AML-193 (cell line): ENCODE measurements at places on chromosomes 12 and 14.

- DNase-seq, result no peak
Observed at GRCh38 chr14:85762526-85762925, 232.6 kb downstream of the FLRT2 start.

DNA sequence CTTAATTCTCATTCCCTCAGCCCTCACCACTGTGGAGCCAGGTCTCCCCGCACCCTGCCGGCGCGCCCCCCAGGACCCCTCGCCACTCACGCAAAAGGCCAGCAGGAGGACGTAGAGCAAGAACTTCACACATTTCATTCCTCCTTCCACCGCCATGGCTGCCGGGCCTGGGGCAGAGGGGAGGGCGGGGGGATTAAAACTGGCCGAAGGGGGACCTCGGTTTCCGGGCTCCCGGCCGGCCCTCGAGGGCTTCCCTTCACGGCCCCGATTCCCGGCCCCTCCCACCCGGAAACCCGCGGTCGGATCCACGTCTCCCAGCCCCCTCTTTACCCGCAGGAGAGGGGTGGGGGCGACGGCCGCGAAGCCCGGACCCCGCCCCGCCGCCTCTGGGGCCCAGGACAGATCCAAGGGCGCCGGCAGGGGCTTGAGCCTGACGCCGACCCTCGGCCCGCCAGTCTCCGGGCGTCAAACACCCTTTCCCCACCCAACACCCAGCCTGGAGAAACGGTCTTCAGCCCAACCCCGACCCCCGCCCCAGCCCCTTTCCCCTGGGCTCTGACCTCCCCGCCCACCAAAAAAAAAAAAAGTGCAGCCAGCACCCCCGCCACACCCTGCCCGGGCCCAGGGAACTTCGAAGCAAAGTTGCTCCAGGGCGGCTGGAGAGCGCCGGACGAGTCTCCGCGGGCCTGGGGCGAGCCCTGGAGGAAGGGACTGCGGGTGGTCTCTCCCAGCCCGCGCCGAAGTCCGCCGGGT is 447 bp downstream of the CD63 start:
- no peak for DNase-seq

- no peak for DNase-seq
Observed at GRCh38 chr14:71061458-71061857, 154.2 kb downstream of the PCNX1 start.

GRCh38 chr12:82730953-82731459 is 44.3 kb downstream of the TMTC2 start:
- no peak for DNase-seq

GRCh38 chr12:93514853-93515252 is 47.5 kb downstream of the MRPL42 start:
- DNase-seq, result no peak

DNA sequence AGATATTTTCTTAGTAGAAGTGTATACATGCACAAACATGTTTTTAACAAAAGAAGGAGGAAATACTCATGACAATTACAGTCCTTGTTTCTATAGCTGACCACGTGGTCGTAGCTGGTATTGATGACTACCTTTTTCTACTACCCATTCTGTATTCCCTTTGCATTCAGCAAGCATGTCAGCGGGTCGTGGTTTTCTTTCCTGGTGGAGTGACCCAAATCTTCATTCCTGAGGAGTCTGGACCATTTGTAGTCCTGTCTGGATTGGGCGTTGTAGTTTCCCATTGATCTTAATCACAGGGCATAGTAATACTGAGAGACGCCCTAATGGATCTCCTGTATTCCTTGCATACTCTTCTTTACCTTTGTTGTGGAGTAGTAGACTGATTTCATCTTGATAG is 472.1 kb upstream of the RGS6 start:
- DNase-seq, result no peak

GRCh38 chr14:103380719-103381377 is 4.4 kb upstream of the MARK3 start:
- peak; percentile 90 for DNase-seq

DNA sequence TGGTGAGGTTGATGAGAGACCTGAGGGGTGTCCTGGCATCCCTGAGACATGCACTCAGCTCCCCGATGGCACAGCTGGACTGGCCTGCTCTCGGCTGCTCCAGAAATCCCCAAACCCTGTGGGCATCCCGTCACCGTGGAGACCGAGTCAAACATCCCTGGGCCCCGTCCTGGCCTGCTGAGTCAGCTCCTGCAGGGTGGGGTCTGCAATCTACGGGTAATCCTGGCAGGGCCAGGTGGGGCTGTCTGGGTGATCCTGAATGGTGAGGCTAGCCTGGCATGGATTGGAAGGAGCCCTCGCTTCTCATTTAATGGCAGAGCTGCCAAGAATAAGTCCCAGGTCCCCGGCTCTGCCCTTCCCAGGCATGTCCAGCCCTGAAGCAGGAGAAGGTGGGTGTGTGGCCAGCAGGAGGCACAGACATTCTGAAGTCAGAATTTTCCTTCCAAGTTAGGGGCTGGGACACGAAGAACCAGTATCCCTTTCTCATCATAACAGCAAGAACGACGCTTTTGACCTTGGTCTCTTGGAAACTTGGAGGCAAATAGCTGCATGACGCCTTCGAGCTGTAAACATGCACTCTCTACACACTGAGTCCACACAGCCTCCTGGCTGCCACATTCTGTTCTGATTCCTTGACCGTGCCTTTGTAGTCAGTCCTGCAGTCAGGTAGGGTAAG is 17.7 kb upstream of the SERPINA4 start:
- no peak for DNase-seq

DNA sequence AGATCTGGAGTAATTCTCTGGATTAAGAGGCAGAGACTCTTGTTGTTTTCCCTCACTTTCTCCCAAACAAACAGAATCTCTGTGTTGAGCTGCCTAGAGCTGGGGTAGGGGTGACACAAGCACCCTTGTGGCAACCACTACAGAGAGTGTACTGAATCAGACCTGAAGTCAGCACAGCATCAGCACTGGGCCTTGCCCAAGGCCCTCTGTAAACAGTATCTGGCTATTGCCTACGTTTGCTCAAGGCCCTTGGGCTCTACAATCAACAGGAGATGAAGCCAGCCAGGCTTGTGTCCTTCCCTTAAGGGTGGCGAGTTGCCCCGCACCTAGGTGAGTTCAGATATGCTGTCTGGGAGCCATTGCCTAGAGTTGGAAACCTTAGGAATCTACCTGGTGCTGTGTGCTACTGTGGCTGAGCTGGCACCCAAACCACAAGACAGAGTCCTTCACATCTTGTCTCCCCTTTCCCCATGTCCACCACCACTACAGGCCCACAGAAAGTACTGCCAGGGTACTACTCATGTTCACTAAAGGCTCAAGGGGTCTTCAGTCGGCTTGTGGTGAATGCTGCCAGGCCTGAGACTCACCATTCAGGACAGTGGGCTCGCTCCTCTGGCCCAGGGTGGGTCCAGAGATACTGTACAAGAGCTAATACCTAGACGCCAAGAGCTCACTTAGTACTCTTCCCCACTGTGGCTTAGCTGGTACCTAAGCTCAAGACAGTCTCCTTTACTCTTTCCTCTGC is 206.8 kb downstream of the SYNE2 start:
- DNase-seq, result no peak

DNA sequence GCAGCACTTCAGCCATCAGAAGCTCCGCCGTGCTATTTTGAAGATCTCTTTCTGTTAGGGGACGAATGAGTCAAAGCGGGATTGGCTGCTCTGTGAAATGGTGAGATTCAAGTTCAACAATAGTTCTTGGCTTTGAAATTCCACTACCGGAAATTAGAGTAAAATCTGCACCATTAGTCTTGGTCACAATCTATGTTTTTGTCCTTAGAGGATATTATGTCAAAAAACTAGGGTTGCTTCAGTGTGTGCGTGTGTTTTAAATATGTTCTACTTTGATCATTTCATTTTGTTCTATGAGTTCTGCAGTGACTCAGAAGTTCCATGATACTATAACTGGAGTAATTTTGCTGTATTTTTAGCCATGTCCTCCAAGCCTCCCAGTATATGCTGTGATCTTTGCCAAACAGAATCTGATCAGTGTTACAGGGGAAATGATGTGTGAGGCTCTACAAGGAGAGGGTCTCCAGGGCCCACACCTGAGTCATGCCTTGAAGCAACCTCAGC is 22.6 kb downstream of the GPHB5 start:
- no peak for DNase-seq

DNA sequence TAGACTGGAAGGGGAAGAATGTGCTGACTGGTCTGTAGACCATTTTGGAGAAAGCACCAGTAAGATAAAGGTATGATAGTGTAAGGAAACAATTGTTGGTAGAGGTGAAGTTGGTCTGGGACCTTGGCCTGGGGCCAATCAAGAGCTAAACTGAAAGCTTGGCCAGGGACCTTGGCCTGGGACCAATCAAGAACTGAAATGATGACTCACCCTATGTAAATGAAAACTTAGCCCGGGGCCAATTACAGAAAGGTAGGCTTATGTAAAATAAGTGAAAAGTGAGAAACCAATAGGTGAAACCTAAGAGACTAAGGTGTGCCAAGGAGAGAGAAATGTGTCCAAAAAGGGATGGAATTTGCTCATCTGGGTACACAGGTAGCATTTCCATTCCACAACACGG is 776.0 kb downstream of the C12orf50 start:
- DNase-seq, result no peak

- no peak for DNase-seq
Observed at GRCh38 chr12:53613821-53614220, 12.4 kb downstream of the ATF7 start.

DNA sequence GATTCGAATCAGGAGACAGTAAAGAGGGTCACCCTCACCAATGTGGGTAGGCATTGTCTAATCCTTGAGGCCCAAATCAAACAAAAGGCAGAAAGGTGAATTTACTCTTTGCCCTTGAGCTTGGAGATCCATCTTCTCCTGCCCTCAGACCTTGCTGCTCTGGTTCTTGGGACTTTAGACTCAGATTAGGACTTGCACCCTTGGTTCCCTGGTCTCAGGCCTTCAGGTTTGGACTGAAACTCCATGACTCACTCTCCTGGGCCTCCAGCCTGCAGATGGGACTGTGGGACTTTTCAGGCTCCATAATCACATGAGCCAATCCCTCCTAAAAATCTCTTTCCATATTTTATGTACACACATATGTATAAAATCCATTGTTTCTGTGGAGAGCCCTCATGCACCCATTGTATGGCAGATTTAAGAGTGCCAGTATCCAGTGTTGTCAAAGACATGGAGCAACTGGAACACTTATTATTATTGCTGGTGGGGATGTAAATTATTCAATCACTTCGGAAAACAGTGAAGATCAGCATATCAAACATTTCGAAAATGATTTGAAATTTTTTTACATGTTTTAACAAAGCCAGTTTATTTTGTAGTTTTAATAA is 48.7 kb downstream of the EID3 start:
- DNase-seq, result no peak

GRCh38 chr14:101406921-101407320 is 154.4 kb upstream of the DIO3 start:
- DNase-seq, result no peak

- DNase-seq, result no peak
Observed at GRCh38 chr12:85690146-85690545, 146.1 kb downstream of the RASSF9 start.

DNA sequence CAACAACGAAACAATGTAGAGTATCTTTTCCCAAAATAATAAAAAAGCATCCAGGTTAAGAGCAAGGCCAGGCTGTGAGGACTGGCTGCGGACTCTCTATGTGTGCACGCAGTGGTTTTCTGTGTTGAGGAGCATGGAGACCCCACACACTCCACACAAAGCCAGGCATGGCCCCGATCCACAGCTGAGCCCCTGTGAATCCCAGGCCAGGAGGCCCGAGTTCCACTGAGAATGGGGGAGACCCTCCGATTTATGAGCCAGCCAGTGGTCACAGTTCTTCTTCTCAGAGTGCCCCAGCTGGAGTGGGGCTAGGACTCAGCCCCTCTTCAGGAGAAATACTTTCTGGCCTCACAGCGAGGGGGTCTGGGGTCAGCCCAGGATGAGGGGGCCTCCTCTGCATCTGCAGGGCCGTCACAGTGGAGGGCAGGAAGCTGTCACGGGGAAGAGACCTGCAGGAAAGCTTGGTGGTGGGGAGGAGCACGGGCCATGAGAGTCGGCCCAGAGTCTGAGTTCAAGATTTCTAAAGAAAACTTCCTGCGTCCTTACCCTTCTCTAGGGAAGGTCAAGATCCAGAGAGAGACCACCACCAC is 20.1 kb downstream of the NCKAP5L start:
- no peak for DNase-seq

DNA sequence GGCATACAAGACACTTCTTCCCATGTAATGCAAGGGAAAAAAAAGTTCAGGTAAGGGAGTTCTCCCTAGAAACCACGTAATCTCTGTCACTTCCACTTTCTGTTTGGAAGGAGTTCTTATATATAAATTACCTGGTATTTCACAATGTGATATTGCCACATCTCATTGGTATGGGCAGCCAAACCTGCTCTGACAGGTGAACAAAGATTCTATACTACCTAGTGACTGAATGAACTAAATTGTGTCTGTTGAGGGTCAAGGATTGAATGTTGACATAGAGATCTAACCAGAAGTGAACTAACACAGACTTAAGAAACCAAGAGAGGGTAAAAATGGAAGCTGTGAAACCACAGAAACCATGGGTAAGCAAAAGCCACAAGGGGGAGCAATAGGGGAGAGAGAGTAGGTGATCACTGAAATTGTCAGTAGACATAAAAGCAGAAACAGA is 161.3 kb downstream of the RPL10L start:
- DNase-seq, result peak; percentile 1

GRCh38 chr14:92830902-92831301 is 36.8 kb downstream of the GOLGA5 start:
- DNase-seq, result no peak

GRCh38 chr12:34605510-34605887 is 583.2 kb downstream of the ALG10 start:
- DNase-seq, result no peak

GRCh38 chr12:43004908-43005307 is 415.4 kb upstream of the PRICKLE1 start:
- DNase-seq, result no peak

DNA sequence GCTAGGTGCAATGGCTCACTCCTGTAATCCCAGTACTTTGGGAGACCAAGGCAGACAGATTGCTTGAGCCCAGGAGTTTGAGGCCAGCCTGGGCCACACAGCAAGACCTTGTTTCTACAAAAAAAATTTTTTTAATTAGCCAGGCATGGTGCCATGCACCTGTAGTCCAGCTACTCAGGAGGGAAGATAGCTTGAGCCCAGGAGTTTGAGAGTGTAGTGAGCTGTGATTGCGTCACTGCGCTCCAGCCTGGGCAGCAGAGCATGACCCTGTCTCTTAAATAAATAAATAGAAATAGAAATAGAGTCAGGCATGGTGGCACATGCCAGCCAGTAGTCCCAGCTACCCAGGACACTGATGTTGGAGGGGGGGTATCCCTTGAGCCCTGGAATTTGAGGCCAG is 36.7 kb upstream of the CLIP1 start:
- DNase-seq, result no peak

- DNase-seq, result no peak
Observed at GRCh38 chr14:53953002-53953827, 3.4 kb downstream of the BMP4 start.

DNA sequence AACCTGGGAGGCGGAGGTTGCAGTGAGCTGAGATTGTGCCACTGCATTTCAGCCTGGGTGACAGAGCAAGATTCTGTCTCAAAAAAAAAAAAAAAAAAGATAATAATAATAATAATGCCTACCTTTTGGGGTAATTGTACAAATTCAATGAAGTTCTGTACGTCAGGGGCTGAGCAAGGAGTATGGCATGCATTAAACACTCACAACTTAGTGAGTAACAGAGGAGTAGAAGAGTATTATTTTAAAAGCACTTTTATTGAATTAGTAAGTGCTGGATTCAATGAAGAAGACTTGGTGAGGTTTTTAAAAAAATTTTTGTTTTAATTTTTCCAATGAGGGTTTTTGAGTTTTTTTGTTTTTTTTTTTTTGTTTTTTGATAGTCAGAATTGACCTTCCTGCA is 783.6 kb upstream of the TBX3 start:
- no peak for DNase-seq
